Motor neuron (in vitro differentiated cells): ENCODE measurements at places on chromosomes 6 and 20.

GRCh38 chr6:156654919-156655918 lies 122.0 kb upstream of the ARID1B start:
- no peak for ATAC-seq

DNA sequence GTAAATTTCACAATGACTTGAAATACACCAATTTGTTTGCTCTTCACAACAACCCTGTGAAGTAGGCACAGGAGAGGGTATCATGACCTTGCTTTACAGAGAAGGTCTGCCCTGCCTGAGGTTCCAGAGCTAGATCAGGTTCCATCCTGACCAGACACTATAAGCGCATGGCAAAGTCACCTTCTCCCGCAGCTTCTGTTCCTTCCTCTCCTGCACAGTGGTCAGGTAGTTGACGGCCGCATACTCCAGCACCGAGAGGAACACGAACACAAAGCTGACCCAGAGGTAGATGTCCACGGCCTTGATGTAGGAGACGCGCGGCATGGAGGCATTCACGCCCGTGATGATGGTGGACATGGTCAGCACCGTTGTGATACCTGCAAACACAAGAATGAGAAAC lies 34.3 kb downstream of the PM20D2 start:
- ATAC-seq: no peak

DNA sequence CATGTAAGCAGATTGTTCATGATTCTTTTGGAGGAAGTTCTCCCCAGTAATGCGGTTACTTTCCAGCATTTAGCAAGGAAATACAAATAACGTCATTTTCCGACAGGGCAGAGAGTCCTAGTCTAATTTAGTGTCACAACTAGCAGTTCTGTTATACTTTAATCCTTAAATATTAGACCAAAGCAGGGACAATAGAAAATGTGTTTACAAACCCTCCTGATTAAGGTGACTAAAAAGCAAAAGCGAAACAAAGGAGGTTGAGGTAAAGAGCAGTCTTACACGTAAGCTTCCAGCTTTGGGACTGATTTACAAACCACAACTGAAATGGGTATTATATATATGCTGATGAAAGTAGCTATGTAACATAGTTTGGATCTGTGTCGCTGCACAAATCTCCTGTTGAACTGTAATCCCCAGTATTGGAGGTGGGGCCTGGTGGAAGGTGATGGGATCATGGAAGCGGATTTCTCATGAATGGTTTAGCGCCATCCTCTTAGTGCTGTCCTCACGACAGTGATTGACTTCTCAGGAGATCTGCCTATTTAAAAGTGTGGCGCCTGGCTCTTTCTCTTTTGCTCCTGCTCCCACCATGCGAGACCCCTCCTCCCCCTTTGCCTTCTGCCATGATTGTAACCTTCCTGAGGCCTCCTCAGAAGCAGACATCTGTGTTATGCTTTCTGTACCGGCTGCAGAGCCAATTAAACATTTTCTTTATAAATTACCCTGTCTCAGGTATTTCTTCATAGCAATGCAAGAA lies 81.9 kb downstream of the PLCB1 start:
- ATAC-seq: no peak

GRCh38 chr6:112853162-112853561 lies 506.0 kb downstream of the RFPL4B start:
- ATAC-seq: peak; percentile 92

DNA sequence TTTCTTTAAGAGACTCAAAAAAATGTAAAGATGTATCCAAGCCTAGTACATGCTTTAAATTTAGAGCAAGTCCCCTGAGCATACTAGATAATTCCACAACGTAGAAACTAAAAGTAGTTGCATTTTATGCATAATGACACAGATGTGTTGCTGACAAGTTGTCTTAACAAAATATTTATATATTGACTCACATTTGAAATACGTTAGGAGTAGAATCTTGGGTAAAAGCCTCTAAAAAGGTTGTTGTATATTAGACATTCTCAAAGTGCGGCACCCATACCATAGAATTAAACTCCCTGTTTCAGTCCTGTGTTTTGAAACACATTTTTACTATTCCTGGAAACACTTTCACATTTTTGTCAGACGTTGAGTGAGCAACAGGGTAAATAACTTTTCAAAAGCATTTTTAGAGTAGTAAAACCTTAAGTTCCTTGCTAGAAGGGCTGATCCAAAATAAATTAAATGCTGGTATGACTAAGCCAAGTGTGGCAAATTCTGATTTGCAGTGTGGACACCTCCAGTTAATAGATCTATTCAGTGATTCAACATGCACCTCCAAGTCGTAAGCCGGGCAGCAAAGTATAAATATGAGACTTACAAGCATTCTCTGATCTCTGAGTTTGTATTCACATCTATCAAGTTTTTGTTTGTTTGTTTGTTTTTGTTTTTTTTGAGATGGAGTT lies 97.5 kb downstream of the GMDS start:
- ATAC-seq: no peak
